ENCODE measurements at places on chromosomes 1 and 21. TPM values are rescaled to one million over a fixed set of nuclear protein-coding genes. Genes with fewer than 3 reads are reported as not detected.

- no peak for DNase-seq
These were observed 43.7 kb upstream of the PSEN2 start for GRCh38 chr1:226826479-226827261.

DNA sequence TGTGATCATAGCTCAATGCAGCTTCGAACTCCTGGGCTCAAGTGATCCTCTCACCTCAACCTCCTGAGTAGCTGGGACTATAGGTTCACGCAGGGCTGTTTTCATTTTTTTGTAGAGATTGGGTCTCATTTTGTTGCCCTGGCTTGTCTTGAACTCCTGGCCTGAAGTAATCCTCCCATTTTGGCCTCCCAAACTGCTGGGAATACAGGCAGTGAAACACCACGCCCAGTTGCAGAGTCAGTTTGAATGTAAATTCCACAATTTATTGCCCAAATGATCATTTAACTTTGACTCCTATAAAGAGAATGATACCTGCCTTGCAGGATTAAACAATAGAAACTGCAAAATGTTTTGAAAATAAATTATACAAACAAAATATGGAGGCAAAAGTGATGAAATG, 10.7 kb downstream of the GOLPH3L start:
- DNase-seq: no peak

DNA sequence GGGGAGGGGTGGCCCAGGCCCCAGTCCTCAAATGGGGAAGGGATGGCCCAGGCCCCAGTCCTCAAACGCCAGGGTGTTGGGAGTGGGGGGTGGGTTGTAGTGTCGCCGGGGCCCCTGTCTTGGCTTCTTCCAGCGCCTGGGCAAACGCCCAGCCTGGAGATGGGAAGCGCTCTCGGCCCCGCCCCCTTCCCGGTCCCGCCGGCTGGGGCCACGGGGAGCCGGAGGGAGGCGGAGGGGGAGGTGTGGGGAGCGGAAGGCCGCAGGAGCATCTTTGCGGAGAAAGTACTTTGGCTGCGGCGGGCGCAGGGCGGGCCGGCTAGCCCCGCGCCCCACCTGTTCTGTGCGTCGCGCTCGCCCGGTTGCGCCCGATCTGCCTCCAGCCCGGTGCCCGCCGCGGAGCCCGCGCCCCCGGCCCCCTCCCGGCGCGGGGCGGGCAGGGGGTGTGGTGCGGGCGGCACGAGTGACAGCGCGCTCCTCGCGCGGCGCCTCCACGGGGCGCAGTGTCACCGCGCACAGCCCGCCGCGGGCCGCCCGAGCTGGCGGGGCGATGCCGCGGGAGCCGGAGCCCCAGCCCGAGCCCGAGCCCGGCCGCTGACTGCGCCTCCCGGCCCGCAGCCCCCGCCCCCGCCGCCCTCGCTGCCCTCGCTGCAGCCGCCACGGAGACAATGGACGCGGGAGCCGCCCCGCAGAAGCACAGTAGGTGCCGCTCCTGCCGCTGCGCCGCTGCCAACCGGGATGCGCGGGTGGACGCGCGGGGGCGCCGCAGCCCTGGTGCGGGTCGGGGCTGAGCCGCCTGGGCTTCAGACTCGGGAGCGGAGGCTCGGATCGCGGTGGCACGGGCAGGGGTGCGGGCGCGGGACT, 31.1 kb upstream of the PEX10 start:
- DNase-seq: peak; percentile 23

- no peak for DNase-seq
These were observed 293.9 kb upstream of the PROX1 start for GRCh38 chr1:213693864-213694263.

The TINAGL1 gene
- total RNA-seq: not detected
